ENCODE measurements at places on chromosomes 11 and 22.

- DNase-seq = no peak
These were observed 16.7 kb upstream of the UCP3 start for GRCh38 chr11:74025467-74026166.

DNA sequence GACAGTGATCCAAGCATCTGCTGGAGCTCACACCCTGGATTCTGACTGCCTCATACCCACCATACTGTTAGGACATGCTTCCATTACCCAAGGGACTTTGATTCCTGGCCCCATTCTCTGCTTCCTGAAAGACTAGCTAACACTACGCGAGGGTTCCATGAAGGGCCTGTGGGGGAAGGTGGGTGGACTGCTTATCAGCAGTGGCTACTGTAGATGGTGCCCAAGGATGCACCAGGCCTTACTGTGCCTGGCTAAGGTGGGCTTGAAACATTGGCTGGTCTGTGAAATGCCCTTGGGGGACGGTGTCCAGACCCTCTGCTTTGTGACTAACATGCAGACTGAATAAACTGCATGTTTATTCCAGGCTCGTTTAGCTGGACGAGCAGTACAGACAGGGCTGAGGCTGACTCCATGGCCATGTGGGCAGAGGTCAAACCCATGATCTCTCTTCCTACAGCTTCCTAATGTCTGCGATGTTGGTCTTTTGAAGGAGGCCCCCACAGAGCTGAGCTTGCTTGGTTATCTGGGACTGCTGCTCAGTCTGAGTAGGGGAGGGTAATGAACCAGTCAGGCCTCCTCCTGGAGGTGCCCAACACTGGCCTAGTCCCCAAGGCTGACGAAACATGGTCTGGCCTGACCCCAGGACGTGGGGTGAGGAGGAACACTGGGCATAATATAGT, 48.3 kb upstream of the PHOX2A start:
- no peak for DNase-seq

DNA sequence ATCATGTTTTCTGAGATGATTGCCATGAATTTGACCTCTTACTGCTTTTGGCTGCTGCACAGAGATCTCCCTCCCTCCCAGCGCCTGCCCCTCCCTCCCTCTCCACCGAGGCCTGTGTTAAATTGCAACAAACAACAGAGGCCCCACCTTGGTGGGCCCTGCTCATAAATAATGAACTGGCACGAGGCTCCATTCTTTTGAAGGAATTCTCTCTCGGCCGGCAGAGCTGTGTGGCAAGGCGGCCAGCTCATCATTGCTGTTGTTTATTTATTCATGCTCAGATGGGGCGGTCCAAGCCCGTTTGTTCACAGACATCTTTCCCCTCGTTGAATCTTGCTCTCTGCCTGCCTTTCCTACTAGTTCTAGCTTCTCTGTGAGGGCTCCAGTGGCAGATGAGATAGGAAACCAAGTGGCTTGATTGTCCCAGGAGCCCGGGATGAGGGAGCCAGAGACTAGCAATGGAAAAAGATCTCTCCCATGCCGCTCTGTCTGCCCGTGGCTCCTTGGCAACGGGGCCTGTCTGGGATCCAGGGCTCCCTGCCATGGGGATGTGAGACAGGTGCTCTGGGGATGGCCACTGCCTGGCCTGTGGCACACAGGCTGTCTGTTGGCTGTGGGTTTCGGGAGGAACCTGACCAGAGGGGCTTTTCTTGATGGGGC, 192.6 kb downstream of the DSCAML1 start:
- no peak for DNase-seq

DNA sequence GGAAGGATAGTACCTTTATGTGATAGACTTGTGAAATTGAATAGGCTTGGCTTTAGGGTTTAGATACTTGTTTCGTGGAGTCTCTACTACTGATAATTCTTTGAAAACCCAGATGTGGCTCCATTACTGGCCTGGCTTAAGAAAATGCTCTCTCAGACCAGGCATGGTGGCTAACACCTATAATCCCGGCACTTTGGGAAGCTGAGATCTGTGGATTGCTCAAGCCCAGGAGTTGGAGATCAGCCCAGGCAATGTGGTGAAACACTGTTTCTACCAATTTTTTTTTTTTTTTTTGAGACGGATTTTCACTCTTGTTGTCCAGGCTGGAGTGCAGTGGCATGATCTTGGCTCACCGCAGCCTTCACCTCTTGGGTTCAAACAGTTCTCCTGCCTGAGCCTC, 40.9 kb downstream of the ATG13 start:
- no peak for DNase-seq

- no peak for DNase-seq
These were observed 42.4 kb downstream of the MTMR3 start for GRCh38 chr22:29925402-29925801.

- no peak for DNase-seq
These were observed 19.3 kb upstream of the CD5 start for GRCh38 chr11:61082931-61083531.

DNA sequence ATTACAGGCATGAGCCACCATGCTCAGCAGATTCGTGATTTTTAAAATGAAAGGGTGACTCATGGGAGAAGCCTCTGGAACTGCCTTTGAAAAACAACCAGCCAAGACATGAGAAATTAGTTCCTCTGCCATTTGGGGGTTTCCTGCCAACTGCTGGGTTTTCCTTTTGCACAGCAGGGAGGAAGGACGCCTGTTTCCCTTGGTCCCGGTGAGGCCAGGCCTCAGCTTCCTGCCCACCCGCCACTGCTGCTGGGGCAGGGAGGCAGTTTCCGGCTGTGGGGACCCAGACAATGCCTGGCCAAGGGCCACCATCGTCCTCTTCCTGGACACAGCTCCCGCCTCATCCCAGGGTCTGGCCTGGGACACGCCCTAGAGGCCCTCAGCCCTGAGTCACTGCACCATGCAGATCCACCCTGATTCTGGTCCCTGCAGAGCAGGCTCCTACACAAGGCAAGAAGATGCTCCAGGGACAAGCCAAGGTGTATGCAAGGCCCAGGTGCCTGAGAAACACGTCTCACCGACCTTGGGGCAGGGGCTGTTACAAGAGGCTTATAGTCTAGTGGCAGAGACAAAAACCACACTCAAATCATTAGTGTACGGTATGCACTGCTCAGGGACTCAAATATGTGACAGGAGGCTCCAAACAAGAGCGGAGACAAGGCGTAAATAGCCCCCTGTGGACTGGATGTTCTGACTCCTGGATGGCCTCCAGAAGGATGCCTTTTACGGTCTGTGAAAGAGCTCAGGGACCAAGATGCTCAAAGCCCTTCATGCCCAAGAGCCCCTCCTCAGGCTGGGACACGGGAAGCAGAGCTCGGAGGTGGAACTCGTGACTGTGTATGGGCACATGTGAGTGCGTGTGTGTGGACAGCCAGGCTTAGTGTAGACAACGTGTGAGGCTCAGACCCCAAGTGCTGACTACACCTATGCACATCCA, 10.0 kb downstream of the PPM1F start:
- DNase-seq = no peak

DNA sequence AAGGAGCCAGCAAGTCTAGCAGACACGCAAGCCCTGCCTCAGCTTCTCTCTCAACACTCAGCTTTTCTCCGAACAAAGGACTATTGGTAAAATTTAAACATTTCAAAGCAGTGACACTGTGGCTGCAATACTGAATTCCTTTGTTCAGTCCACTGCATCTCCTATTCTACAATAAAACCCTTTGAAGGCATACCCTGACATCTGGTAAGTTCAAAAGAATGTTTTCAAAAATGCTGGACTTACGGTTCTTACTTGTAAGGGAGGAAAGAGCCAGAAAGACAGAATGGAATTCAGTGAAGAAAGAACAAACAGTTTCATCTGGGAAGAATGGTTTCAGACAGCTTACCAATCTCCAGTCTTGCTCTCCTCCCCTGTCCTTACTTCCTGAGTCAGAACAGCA, 12.7 kb upstream of the OR8K1 start:
- no peak for DNase-seq

GRCh38 chr11:70029115-70029860, 48.8 kb upstream of the ANO1 start:
- no peak for DNase-seq

DNA sequence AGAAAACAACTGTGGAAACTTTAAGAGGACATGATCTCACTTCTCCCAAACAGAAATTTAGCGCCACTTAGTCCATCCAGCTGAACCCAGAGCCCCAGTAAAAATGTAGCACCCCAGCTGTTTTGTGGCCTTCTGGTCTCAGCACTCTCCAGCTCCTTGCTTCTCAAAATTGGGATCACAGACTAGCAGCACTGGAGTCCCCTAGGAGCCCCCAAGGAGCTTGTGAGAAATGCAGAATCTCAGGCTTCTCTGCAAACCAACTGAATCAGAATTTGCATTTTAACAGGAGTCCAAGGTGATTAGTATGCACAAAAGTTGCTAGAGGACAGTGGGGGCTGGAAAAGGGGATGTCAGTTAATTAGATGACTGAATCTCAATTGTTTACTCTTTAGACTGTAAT, 89.8 kb upstream of the FIBIN start:
- no peak for DNase-seq

DNA sequence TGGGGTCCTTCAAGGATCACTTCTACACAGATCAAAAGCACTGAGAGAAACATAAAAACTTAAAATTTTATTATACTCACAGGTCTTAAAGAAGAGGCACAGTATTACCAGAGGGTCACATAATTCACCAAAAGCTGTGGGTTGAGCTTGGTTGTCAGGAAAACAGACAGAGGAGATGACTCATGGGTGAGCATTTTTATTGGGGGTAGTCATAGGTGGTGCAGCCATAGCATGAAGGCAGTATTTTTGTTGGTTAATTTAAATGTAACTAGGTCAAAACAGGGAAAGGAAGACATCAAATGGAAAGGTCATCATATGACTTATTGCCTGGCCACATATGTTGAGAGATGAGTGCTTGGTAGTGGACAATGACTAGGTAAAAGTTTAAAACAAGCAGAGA, 24.2 kb downstream of the OR5B17 start:
- peak; percentile 21 for DNase-seq

- no peak for DNase-seq
These were observed 50.5 kb upstream of the PARVG start for GRCh38 chr22:44130076-44130711.

DNA sequence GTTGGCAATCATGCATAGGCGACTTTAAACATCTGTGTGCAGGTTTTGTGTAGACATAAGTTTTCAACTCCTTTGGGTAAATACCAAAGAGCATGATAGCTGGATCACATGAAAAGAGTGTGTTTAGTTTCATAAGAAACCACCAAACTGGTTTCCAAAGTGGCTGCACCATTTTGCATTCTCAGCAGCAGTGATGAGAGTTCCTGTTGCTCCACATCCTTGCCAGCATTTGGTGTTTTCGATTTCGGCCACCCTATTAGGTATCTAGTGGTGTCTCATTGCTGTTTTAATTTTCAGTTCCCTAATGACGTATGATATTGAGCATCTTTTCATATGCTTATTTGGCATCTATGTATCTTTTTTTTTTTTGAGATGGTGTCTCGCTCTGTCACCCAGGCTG, 62.8 kb upstream of the CCND1 start:
- no peak for DNase-seq

GRCh38 chr11:133323354-133323753, 208.9 kb downstream of the OPCML start:
- no peak for DNase-seq

DNA sequence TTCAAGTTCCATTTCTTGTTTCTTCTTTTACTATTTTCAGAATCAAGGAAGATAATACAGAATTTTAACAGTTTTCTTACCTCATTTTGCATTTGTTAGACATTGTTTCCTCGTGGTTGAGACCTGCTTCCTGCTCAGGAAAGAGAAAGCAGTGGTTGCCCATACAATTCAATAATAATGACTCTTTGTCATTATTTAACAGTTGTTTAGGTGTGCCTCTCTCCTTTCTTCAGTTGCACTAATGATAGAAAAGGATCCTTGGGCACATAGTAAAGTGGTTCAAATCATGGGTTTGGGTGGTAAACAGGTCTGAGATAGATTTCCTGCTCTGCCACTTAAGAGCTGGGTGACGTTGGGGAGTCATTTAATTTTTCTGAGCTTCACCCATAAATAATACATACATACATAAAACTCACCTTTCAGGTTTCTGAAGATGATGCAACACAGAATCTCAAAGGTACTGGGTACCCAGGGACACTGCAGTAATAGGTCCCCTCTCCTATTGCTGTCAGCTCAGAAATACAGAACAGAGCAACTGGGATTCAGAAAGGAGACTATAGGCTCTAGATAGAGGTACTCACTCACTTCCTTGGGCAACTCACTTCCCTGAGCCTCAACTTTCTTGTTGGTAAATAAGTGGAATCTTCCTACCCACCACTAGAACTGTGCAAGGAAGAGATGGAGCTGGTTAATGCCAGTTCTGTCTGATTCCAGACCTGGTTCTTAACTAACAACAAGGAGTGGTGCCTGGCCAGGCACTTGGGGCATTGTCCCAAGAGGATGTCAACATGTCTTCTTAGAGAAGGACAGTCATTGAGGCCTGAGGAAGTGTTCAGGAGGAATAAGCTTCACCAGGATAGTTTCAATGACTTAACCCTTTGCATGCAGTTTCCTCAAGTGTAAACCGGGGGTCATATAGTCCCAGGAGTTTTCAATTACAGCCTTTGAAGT, 34.9 kb downstream of the CD44 start:
- DNase-seq = no peak

- DNase-seq = no peak
These were observed 38.4 kb downstream of the RPL27A start for GRCh38 chr11:8720868-8721608.

DNA sequence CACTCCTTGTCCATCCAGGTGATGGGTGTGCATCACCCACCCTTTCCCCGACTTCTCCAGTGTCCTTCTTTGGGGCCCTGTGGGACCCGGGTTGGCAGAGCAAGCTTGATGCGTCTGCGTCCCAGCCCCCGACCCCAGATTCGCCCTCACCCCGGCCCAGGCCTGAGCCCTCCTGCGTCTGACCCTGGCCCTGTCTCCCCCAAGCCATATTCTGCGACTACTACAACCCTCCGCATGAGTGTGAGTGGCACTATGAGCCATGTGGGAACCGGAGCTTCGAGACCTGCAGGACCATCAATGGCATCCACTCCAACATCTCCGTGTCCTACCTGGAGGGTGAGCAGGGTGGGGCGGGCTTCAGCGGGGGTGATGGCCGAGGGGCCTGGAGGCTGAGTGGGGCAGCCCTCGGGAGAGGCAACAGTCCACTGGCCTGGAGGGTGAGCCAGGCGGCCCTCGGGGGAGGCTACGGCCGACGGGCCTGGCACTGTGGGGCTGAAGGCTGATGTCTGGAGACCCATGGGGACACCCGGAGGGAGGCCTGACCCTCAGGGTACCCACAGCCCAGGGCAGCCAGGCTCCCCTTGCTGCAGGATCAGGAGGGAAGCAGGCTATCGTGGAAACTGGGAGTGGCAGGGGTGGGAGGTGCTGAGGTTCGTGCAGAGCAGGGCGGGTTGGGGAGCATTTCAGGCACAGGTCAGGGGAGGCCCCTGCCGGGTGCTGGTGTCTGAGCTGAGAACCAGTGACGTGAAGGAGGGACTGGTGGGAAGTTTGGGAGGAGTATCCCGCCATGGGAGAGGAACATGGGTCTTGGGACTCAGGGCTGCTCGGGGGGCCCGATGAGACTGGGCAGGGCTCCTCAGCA, 15.3 kb downstream of the MUC2 start:
- no peak for DNase-seq

- no peak for DNase-seq
These were observed 16.1 kb upstream of the PRSS23 start for GRCh38 chr11:86784241-86784681.

- DNase-seq = no peak
These were observed 107.8 kb upstream of the RASSF10 start for GRCh38 chr11:12901272-12901671.

Measured in AG04449 (cell line).